Activated T-cell treated with anti-CD3 and anti-CD28 coated beads, Interleukin-2, amount 50 U/mL, for 48 hours (primary cell): ENCODE measurements at places on chromosomes 3 and 15.

DNA sequence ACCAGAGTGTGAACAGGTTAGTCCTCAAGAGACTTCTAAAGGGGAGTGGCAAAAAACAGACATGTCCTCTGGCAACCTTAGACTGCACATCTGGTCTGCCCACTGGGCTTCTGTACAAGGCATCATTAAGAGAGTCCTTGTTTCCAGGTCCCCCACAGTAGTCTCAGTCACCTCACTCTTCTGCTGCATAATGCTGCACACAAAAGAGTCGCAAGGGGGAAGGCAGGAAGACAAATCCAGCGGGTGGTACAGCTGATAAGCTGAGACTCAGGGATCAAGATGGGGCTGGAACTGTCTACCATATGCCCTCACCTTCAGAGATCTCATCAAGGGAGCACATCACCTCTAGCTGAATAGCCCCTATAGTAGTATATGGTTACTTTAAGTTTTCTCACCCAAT lies 27.4 kb upstream of the RPS17 start:
- no peak for DNase-seq

- no peak for DNase-seq
Observed at GRCh38 chr3:77539014-77539413, 499.1 kb downstream of the ROBO2 start.

DNA sequence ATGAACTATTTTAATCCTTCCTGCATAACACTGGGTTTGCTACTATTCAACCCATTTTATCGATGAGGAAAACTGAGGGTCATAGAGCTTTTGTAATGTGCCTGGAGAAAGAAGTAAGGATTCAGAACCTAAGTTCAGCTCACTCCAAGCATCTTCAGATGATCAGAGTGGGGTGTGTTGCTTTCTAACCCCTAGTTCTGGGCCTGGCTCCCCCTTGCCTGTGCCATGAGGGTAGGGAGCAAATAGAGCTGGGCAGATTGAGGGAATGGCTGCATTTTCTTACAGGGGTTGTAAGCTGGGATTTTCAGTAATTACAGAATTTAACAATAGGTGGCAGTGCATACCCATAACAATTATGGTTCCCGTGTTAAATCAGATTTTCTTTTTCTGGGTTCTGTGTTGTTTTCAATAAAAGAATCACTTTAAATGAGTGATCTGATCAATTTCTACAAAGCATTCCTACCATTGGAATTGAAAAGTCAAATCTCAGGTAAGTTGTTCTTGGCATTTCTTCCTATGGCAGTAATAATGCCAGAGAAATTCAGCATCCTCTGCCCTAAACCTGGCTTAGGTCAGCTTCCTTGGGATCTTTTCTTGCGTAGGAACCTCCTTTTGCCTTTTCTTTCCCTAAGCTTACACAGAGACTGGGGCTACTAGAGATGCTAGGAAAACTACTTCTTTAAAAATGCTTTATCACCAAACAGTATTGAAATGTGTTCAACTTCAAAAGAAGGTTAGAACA lies 103.8 kb upstream of the IL12A start:
- no peak for DNase-seq

DNA sequence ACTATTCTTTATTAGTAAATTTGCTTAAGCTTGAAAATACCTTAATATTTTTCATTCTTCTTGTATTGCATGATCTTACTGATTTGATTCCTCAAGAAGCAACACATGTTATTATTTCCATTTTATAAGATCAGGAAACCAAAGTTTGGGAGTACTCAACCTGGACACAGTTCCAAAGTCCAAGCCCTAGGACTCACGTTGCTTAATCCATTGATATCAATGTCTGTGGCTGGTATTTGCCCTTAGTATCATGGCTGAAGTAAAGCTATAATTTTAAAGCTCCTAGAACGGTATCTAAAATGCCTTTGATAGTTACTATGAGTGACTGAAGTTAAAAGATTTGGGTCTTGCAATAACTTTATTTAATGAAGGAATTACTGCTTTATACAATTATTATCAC lies 1045.3 kb downstream of the TUSC7 start:
- DNase-seq, result no peak
